ENCODE measurements at places on chromosomes 2 and 18.

- DNase-seq, result no peak
These were observed at the start of gene ZNF385B for GRCh38 chr2:179861416-179862067. Gene ZNF385B, minus strand, starts transcription at chr2:179861612.

DNA sequence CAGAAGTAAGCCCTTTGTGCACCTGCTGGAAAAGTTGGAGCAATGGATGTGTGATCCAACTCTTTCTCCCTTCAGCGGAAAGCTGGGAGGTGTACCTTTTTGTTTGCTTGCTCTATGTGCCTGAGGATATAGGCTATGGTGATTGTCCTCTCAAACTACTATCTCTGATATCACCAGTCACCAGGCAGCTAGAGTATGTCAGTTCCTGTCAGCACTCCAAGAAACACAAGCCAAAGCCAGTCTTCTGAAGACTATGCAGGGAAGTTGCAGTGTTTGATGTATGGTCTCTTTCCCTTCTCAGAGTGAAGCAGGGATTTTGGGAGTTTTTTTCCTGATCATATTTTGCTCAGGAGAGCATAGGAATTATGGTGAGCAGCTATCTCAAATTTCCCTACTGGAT is 146.4 kb downstream of the PTH2R start:
- DNase-seq, result no peak

GRCh38 chr2:235603659-235604058 is 109.8 kb downstream of the AGAP1 start:
- no peak for DNase-seq

- no peak for DNase-seq
These were observed 51.3 kb upstream of the TANC1 start for GRCh38 chr2:158917121-158917520.

- DNase-seq, result no peak
These were observed 173.4 kb downstream of the DIS3L2 start for GRCh38 chr2:232134939-232135338.

DNA sequence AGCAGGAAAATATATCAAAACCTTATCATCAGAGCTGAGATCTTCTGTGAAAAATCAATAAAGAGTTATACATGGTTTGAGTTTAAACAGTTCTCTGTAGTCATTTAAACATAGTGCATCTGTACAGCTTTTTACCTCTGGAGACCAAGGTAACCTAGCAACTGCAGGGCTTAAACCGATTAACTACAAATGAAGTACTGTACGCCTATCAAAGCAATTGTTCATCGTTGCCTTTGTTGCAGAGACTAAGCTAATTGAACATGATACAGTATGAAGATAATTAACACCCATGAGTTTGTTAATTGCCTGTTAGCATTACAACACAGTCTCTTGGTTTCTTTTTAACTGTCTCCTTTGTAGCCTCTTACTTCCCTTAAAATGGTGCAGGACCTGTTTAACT is 147.9 kb downstream of the LNPK start:
- no peak for DNase-seq

GRCh38 chr18:32707147-32707546 is 65.7 kb downstream of the KLHL14 start:
- DNase-seq, result no peak
